ENCODE measurements at places on chromosomes 11 and 22.

DNA sequence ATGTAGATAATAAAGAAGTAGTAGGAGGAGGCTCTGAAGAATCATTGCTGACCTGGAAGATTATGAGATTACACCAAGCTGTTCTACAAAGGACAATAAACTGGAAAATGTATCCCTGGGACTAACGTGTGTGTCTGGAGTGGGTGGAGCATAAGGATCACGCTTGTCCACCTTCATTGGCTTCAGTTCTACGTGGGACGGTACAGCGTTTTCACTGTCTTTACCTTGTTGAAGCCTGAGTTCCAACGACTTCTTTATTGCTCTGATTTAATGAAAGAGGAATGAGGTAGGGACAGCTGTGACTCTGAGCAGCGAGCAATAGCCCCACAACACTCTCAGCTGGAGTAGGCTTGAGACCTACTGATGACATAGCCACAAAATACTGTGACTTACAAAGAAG, 87.0 kb downstream of the ARHGAP42 start:
- no peak for DNase-seq

GRCh38 chr11:17760102-17761029, 25.8 kb downstream of the KCNC1 start:
- no peak for DNase-seq

- DNase-seq: no peak
Observed at GRCh38 chr11:108483163-108483562, 15.0 kb downstream of the POGLUT3 start.

DNA sequence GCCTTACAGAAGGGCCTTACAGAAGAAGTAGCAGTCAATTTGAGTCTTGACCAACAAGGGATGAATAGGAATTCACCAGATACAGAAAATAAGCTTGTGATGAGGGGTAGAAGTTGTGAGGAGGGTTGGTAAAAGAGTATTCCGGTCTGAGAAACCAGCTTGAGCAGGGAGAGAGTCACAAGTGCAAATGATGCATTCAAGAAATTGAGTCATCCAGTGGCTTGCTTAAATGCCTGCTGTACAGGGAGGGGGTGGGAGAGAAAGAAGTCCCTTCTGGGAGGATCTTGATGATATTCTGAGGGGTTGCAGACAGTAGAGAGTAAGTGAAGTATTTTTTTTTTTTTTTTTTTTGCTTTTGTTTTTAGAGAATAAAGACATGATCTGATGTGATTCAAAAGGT, 9.2 kb downstream of the CCKBR start:
- DNase-seq: no peak

GRCh38 chr11:117062498-117062897, 35.7 kb downstream of the SIK3 start:
- no peak for DNase-seq

- DNase-seq: no peak
Observed at GRCh38 chr11:130213979-130214281, 54.3 kb downstream of the ST14 start.

- DNase-seq: no peak
Observed at GRCh38 chr11:35016916-35017315, 100.5 kb downstream of the PDHX start.

DNA sequence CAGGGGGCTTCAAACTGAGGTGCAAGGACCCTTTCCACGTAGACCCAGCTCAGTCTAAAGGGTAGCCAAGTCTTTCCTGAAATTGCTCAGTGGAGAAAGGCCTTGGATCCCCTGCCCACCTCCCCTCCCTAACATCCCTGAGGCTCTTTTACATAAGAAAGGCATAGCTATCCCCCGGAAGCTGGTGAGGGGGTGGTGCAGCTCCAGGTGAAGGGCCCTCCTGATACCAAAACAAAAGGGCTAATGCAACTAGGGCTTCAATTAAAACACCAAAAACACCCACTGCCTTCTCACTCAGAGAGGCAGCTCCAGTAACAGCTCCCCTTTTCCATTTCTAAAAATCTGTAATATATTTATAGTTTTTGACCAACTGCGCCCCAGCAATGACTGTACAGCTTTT, 5.8 kb downstream of the SHANK2 start:
- DNase-seq: no peak

DNA sequence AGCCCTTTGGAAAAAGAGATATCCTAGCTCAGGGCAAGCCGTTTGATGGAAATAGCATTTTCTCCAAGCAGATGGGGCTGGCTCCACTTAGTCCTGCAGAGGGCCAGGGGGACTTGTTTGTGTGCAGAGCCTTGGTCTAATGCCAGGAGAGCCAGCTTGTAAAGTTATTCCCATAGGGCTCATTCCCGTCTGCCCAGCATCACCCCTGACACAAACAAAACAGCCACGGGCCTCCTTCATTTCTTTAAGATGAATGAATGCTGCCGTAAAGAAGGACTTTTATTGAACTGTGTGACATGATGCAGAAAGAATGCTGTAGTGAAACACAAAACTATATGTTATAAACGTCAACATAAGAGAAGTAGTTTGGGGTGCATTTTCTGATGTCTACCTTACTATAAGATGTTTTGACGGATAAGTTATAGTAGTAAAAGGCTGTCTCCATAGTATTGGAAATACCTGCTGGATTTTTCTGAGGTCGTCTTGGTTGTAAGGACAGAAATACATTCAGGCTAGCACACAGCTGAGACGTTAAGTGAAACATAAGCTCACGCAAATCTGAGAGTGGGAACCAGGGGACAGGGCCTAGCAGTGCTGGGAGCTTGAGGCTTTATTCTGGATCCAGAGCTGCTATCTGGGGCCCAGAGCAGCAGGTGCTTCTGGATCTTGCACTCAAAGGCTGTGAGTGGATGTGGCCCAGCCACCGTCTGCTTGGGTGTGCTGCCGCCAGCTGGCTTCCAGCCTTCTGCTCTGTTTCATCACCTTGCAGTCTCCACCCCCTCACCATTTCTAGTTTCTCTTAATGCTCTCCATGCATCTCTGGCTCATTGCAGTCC, 53.3 kb downstream of the NCAM1 start:
- DNase-seq: no peak

GRCh38 chr11:122293296-122294023, 177.4 kb upstream of the BLID start:
- no peak for DNase-seq

DNA sequence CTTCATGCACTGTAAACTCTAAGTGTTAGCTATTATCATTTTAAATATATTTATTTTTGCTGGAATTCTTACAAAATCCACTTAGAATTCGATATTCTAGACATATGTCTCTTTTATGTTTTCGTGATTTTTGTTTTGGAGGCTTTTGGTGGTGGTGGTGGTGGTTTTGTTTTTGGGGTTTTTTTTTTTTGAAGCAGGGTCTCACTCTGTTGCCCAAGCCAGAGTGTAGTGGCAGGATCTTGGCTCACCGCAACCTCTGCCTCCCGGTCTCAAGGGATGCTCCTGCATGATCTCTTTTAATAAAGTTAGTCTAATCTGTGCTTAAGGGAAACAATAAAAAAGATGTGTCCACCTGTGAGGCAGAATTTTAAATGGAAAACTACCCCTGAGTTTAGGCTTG, 117.7 kb downstream of the MRTFA start:
- DNase-seq: no peak

- DNase-seq: no peak
Observed at GRCh38 chr11:118186346-118187107, 10.1 kb upstream of the SCN2B start.

GRCh38 chr22:22706253-22706915, 62.0 kb downstream of the GGTLC2 start:
- DNase-seq: no peak

- DNase-seq: no peak
Observed at GRCh38 chr11:16393340-16393739, 37.0 kb upstream of the SOX6 start.

- DNase-seq: no peak
Observed at GRCh38 chr11:44446366-44446762, 119.1 kb upstream of the CD82 start.

DNA sequence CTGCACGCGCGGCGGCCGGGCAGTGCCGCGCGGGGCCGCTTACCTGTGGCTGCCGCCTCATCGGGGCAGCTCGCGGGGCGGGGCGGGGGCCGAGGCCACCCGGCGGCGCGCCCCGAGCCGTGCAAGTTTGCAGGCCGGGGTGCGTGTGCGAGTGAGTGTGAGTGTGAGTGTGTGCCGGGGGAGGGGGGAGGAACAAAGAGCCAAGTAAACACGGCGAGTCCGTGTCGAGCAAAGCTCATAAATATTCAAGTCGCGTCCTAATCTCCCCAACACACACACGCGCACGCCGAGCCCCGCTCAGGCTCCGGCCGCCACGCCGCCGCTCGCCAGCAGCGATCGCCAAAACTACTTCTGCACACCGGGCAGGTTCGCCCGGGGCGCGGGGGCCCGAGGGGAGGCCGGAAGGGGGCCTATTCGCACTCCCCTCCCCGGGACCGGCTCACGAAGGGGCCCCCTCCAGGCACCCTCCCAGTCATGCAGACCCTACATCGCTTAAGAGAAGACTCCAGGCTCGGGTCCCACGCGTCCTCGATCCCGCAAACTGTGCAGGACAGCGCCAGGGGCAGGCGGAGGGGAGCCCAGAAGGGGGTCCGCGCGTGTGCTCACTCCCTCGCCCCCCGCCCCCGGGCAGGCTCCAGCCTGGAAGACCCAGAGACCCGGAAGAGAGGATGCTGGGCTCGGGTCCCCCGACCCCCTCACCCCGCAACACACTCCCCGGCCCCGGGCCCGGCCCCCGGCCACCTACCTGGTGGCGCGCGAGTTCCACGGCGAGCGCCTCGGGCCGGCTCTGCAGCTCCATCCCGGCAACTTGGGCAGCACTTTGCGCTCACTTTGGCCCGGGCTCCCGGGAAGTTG, 827 bp downstream of the PHF21B start:
- DNase-seq: no peak

- no peak for DNase-seq
Observed at GRCh38 chr11:24086921-24087320, 409.9 kb upstream of the LUZP2 start.

DNA sequence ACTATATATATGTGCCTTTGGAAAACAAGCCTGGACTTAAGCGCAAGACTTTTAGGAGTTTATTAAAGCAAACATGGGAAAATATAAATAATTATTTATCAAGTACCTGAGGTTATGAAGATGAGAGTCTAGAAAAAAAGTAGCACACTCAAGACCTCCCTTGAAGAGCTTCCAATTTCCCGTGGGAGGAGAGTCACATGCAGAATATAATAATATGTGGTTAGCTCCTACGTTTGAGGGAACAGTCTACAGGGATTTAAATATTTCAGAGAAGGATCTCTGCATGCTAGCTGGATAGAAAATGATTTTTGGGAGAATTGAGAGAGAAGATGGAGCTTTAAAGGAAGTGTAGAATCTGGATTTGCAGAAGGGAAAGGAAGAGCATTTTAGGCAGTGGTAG, 183.8 kb downstream of the SWAP70 start:
- DNase-seq: no peak

DNA sequence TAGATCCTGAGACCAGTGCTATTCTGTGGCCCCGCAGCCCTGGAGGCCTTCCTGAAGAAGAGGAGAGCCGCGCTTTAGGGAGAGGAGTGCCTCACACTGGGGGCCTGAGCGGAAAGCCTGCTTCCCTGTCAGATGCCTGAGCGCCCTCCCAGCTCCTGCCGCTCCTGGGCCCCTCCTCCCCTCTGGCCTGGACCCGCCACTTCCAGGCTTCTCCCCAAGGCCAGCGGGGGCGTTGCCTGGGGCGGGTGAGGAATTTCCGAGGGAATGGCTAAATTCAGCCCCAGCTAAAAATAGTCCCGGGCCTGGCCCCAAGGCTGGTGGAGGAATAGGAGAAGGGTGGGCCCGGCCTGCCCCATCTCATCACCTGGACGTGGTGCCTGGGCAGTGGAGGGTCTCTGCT, 15.4 kb downstream of the ARHGEF17 start:
- DNase-seq: no peak

DNA sequence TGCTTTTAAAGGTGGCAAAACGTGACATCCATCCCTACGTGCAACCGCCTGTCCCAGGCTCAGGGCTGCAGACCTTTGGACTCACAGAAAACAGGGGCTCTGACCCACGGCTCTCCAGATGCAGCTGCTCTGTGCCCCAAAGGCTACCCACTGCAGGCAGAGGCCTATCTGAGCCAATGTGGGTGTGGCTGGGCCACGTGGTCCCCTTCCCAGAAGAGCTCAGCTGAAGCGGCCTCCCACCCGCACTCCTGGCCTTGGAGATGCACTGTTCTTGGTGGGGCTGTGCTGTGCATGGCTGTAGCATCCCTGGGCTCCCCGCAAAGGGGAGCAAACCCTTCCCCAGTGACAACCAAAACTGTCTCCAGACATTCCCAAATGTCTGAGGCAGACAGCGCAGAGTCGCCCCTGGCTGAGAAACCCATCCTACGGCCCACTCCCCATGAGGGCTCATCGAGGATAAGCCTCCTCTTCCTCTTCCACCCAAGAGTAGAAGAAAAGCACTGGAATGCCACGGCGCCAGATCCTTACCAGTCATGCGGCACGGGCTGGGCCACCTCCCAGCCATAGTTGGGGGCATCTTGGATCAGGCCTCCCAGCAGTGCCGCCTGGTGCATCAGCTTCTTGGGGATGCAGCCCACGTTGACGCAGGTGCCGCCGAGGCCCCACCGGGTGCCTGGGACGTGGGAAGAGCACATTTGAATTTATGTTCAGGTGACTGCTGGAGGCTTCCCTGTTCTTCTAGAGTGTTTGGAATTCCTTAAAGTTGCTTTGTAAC, 23.1 kb upstream of the COMT start:
- no peak for DNase-seq

- no peak for DNase-seq
Observed at GRCh38 chr11:63508009-63508408, 2.1 kb downstream of the LGALS12 start.
